ENCODE measurements at places on chromosomes 6 and 20.

DNA sequence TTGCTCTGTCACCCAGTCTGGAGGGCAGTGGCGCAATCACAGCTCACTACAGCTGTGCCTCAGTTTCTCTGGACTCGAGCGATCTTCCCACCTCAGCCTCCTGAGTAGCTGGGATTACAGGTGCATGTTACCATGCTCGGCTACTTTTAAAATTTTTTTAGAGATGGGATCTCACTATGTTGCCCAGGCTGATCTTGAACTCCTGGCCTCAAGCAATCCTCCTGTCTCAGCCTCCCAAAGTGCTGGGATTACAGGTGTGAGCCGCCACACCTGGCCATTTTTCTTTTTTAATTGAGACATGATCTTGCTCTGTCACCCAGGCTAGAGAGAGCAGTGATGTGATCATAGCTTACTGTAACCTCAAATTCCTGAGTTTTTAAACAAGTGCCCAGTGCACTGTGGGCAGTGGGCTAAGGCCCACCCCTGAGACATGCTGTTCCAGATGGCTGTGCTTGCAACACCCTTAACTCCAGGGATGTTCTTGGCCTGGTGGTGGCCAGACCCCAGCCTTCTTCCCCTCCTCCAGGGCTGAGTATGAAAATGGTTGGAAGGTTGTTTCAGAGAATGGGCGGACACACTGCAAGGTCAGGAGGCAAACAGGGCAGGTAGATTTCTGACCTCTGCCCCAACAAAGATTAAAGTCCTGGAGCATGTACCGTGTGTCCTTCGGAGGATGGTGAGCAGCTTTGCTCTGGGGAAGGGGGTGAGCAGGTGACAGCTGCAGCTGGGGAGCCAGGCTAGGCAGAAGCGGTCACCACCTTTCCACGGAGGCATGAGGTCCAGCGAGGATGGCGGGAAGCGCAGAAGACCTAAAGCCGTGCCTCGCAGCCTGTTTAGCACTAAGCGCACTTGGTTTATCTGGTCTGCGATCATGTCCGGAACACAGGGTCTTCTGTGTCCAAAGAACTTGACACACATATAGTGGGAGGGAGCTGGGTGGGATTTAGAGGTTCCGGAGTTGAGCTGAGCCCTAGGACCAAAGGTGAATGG lies 1.4 kb upstream of the FAM83C start:
- DNase-seq = no peak

DNA sequence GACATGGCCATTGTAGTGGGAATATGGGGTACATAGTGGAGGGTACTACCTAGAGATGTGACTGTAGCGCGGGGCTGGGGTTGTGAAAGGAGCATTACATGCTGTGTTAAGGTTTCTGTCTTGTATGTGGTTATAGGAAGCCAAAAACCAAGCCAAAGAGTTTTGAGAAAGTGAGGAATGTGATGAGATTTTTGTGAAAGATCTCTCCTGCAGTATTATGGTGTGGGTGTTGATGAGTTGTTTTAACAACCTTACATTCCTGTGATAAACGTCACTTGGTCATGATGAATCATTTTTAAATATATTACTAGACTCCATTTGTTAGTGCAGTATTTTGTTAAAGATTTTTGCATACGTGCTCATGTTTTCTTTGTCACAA lies 48.9 kb downstream of the ZFAND3 start:
- no peak for DNase-seq

DNA sequence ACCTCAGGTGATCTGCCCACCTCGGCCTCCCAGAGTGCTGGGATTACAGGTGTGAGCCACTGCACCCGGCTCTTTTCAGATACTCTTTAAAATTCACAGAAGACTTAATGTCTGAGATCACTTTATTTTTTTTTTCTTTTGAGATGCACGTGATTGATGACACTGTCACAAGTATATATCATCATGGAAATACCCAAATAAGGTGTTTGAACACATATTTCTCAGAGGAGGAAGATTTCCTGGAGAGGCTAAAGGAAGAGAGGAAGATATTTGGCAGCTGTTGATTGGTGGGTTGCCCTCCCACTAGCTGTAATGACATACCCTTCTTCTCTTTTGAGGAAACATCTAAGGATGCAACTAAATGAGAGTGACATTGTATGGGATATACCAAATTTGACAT lies 225.9 kb upstream of the CITED2 start:
- DNase-seq = no peak

DNA sequence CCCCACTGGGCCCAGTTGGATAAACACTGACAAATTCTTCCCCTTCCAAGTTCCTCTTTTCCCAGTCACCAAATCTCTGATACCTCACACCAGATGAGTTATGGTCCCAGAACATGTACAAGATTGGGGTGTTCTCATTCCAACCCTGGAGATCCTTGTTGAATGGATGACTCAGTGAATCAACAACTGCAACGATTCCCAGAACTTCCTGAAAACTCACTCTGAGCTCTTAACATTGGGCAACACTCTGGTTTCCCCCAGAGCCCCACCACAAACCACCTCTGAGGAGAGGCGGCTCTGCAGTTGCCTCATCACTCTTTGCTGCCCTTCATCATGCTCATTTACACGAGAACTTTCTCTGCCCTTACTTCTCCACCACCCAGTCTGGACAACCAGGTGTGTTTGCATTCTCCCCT lies 115.2 kb downstream of the MRPL14 start:
- no peak for DNase-seq

- DNase-seq = no peak
Observed at GRCh38 chr20:25470045-25470444, 62.6 kb downstream of the GINS1 start.

DNA sequence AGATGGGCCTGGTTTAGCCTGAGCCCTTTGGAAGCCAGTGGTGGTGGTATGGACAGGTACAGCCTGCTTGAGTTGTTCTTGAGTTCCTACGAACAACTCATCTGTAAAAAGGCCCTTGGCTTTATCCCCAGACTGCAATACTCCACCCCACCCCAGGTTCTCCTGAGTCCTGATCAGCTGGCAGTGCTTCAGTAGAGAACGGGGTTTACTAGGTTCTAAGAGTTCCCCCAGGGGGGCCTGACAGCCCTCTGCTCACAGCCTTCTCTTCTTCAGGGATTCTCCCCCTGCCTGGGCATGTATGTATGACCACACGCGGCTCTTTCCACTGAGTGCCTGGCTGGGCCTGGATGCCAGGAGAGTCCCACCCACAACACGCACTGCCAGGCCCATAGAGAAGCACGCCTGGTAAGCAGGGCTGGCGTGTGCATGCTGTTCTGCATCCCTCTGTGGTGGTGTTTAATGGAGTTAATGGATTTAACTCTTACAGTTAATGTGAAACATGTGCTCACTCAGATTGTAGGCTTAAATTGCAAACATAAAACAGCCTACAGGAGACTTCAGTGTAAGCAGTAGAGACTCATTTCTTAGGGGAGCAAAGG lies 44.3 kb upstream of the SLC4A11 start:
- no peak for DNase-seq

- no peak for DNase-seq
Observed at GRCh38 chr20:2521369-2522305, 12.9 kb upstream of the ZNF343 start.

DNA sequence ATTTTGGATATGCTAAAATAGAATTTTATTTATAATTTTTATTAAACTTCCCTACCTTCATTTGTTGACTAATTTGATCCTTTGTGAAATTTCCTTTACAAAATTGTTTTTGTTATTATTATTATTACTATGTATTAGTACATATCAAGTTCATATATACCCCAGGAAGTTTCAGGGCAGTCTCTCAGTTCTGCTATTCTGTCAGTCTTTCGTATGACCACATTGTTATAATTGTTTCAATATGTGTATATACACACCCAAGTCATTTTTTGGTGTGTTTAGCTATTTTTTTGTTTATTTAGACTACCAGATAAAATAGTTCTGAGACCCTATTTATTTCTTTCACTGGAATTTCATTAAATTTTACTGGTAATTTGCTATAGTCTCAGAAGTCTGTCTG lies 72.1 kb downstream of the NKAIN2 start:
- no peak for DNase-seq

DNA sequence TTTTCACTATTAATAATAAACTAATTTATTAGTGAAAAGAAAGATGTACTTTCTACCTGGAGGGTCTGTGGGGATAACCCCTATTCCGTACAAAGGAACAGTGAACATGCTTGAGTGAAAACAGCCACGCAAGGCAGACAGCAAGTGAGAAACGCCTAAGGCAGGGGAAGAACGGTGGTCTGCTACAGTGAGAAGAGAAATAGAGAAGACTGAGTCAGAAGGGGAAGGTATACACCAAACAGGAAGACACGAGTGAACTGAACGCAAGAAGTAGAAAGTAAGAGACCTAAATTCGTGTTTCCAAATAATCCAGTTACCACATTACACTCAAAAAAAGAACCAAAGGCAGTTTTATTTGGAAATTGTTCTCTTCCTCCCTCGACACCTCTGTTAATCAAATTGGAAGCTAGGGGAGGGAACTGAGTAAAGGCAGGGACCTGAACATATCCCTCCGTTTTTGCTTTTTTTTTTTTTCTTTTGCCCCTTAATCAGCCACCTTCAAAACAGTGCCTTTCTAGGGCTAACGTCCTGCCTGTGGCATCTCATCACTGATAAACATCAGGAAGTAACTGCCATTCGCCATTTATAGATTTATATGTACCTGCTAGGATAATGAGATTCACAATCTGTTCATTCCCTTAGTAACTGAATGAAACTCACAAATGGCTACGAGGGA lies 48.9 kb downstream of the ATXN1 start:
- no peak for DNase-seq

GRCh38 chr6:13013681-13014503 lies 297.3 kb downstream of the PHACTR1 start:
- no peak for DNase-seq

DNA sequence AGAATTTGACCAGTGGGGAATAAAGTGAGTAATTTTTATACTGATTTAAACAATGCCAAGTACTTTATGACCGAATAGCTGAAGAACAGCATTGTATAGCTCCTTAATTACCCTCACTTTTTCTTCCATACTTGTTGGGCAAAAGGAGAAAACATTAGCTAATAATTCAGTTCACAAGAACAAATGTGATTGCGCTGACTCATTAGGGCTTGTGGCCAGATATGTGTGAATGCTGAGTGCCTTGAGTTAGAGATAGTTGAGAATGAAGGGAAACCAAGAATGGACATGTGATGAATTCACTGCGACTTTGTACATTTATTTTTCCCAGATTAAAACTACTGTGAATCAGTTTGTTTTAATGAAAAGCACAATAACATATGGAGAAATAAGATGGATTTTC lies 669.4 kb downstream of the TFAP2A start:
- no peak for DNase-seq

- no peak for DNase-seq
Observed at GRCh38 chr6:107977283-107977682, 19.3 kb upstream of the SEC63 start.

- no peak for DNase-seq
Observed at GRCh38 chr6:33983109-33983716, 162.7 kb downstream of the GRM4 start.

Data from C1 segment of cervical spinal cord (tissue), 14 donors.